ENCODE measurements at places on chromosomes 4 and X. TPM values are rescaled to one million over a fixed set of nuclear protein-coding genes. Genes with fewer than 3 reads are reported as not detected.

The CT45A2 gene
- not detected for total RNA-seq

GRCh38 chrX:9072281-9072680, 38.4 kb upstream of the FAM9B start:
- DNase-seq = no peak
- H3K4me3 ChIP-seq = no peak overlapping the region
- peaks cover 16% of the 10 kb centered on the region for H3K4me1 ChIP-seq
- H3K36me3 ChIP-seq = no peaks in the 10 kb centered on the region
- H3K27me3 ChIP-seq = no peaks in the 10 kb centered on the region
- H3K27ac ChIP-seq = 0 out of 2 replicates have a peak overlapping the region, but pooled peaks have one; percentile 91

DNA sequence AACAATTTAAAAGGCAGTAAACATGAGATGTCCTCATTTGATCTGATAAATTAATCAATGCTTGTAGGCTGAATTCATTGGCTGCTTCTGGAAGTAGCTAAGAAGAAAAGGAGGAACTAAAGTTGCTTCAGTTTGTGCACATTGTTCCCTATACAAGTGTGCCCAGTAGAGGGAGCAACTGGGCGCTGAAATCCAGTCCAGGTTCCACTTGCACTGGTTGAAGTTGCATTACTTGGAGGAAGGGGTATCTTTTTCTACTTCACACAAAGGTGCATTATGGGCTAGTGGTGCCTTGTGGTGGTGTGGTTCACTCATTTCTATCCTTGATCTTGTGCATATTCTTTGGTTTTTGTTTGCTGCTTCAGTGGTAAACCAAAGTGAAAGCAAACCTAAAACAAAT, 67.9 kb upstream of the SOX3 start:
- H3K27me3 ChIP-seq = peaks cover 4% of the 10 kb centered on the region
- DNase-seq = peak; percentile 62
- no peak overlapping the region for H3K4me3 ChIP-seq
- H3K36me3 ChIP-seq = no peaks in the 10 kb centered on the region

- H3K27ac ChIP-seq = no peak overlapping the region
- H3K36me3 ChIP-seq = no peaks in the 10 kb centered on the region
- no peak overlapping the region for H3K4me3 ChIP-seq
- no peak for DNase-seq
These were observed 160.3 kb downstream of the ANK2 start for GRCh38 chr4:113209652-113210320.

GRCh38 chrX:545452-545885, 85.1 kb upstream of the SHOX start:
- DNase-seq = no peak
- no peak overlapping the region for H3K27ac ChIP-seq
- H3K27me3 ChIP-seq = peaks cover 9% of the 10 kb centered on the region
- H3K4me3 ChIP-seq = no peak overlapping the region
- H3K36me3 ChIP-seq = no peaks in the 10 kb centered on the region

GRCh38 chr4:40986375-40986774, 228.0 kb downstream of the APBB2 start:
- H3K4me3 ChIP-seq = no peak overlapping the region
- H3K27me3 ChIP-seq = no peaks in the 10 kb centered on the region
- peaks cover 24% of the 10 kb centered on the region for H3K4me1 ChIP-seq
- H3K36me3 ChIP-seq = no peaks in the 10 kb centered on the region
- no peak for DNase-seq
- no peak overlapping the region for H3K27ac ChIP-seq

GRCh38 chrX:105451401-105451800, 230.9 kb upstream of the TEX13A start:
- H3K27me3 ChIP-seq = no peaks in the 10 kb centered on the region
- H3K36me3 ChIP-seq = no peaks in the 10 kb centered on the region
- no peak overlapping the region for H3K27ac ChIP-seq
- no peak overlapping the region for H3K4me3 ChIP-seq
- H3K4me1 ChIP-seq = no peaks in the 10 kb centered on the region
- DNase-seq = no peak

DNA sequence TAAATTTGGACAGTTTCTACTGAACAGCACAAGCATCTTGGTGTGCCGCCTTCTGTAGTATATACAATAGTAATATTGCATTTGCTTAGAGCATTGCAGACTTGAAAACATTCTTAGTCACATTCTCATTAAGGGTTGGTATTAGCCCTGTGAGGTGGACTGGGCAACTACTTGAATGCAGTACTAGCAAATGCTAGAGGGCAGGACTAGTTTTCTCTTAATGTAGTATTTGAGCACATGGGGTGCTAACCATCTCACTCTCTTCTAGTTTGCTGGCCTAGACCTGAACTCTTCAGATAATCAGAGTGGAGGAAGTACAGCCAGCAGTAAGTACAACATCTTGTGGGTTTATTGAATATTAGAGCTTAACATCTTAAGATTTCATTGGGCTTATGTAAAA, 3.2 kb downstream of the DDX3X start:
- peak; percentile 25 for DNase-seq
- H3K4me3 ChIP-seq = peak overlapping the region; percentile 100
- H3K27ac ChIP-seq = no peak overlapping the region
- peaks cover 28% of the 10 kb centered on the region for H3K4me1 ChIP-seq
- H3K27me3 ChIP-seq = no peaks in the 10 kb centered on the region

DNA sequence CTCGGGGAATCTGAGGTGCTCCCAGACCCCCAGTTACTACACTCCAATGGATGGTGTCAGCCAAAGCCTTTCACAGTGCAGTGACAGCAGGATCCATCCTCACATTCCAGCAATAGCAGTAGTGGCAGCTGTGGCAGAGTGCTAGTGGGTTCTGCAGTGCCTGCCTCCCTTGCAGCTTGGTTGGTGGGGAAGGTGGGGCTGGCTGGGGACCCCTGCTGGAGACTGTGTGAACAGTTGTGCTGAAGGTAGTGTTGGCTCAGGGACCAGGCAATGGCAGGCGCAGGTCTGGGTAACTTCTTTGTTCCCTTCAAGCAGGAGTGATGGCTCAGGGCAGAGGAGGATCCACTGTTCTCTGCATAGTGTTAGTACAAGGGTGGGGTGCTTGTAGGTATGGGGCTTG, 343.7 kb upstream of the TRAM1L1 start:
- DNase-seq = no peak
- H3K4me3 ChIP-seq = no peak overlapping the region
- H3K27ac ChIP-seq = no peak overlapping the region

DNA sequence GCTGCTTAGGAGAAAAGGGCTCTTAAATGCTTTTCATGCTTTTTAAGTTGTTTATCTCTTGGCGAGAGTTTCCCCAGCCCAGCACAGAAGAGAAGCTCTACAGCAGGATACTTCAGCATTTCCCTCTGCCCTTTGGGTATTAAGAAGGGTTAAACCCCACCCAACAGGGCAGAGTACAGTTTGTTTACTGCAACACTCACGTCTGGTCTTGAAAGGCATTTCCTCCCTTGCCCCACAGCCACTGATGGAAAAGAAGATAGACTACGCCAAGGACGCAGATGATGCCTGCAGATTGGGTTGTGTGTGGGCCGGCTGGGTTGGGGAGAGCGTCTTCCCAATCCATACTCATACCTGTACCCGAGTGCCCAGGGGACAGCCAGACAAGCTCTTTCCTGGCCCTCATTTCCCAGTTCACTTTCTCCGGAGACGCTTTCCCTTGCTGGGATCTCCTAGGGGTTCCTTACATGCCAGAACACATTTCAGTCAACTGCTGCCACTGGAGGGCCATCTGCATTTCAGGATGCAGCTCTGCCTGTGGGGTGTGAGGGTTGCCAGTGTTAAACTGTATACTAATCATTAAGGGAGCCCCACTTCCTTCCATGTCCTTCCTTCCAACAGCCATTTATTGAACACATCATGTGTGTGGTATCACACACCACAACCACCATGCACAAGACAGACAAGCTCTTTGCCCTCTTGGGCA, 96.5 kb upstream of the DHX15 start:
- no peaks in the 10 kb centered on the region for H3K36me3 ChIP-seq
- H3K4me3 ChIP-seq = no peak overlapping the region
- H3K4me1 ChIP-seq = peaks cover 2% of the 10 kb centered on the region

GRCh38 chr4:75745161-75745560, 20.8 kb downstream of the USO1 start:
- H3K4me1 ChIP-seq = peaks cover 4% of the 10 kb centered on the region
- no peak overlapping the region for H3K4me3 ChIP-seq
- no peaks in the 10 kb centered on the region for H3K36me3 ChIP-seq
- H3K27ac ChIP-seq = no peak overlapping the region

DNA sequence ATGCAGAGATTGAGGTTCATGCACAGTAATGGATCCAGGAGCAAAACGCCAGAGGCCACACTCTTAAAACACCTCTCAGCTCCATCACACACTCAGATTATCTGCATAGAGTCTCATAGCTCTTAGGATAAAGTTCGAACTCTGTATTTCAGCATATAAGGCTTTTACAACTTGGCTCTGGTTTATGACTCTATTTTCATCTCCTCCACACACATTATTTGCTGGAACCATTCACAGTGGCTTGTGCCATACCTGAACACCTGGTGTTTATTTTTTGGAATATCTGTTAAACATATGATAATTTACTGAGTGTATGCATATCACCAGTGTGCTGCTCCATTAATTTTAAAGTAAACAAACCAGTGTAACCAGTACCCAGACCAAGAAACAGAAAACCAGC, 27.2 kb downstream of the RASL11B start:
- no peaks in the 10 kb centered on the region for H3K36me3 ChIP-seq
- H3K4me3 ChIP-seq = no peak overlapping the region
- peaks cover 9% of the 10 kb centered on the region for H3K4me1 ChIP-seq
- DNase-seq = no peak
- no peaks in the 10 kb centered on the region for H3K27me3 ChIP-seq
